ENCODE measurements at places on chromosomes 6 and 20.
A peak's percentile ranks its signal among the peaks of the same experiment; 100 is the strongest.

- DNase-seq: peak; percentile 80
Observed at GRCh38 chr20:53869466-53870258, 200.7 kb downstream of the BCAS1 start.

DNA sequence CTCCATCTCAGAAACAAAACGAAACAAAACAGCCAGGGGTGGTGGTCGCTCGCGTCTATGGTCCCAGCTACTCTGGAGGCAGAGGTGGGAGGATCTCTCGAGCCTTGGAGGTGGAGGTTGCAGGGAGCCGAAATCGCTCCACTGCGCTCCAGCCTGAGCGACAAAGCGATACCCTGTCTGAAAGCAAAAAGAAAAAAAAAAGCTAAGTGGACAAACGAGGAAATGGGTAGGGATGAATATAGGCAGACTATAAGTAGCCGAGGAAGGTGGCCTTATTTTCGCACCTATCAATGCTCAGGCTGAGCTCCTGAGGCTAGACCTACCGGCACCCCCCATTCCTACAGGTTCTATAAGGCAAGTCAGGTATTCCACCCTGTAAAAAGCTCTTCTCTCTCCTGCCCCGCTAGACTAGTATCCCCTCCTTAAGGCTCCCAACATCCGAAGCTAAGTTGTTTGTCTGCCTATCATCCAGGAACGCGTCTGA is 650 bp upstream of the CASP8AP2 start:
- peak; percentile 48 for DNase-seq

- no peak for DNase-seq
Observed at GRCh38 chr20:51727872-51728271, 40.3 kb downstream of the ATP9A start.

DNA sequence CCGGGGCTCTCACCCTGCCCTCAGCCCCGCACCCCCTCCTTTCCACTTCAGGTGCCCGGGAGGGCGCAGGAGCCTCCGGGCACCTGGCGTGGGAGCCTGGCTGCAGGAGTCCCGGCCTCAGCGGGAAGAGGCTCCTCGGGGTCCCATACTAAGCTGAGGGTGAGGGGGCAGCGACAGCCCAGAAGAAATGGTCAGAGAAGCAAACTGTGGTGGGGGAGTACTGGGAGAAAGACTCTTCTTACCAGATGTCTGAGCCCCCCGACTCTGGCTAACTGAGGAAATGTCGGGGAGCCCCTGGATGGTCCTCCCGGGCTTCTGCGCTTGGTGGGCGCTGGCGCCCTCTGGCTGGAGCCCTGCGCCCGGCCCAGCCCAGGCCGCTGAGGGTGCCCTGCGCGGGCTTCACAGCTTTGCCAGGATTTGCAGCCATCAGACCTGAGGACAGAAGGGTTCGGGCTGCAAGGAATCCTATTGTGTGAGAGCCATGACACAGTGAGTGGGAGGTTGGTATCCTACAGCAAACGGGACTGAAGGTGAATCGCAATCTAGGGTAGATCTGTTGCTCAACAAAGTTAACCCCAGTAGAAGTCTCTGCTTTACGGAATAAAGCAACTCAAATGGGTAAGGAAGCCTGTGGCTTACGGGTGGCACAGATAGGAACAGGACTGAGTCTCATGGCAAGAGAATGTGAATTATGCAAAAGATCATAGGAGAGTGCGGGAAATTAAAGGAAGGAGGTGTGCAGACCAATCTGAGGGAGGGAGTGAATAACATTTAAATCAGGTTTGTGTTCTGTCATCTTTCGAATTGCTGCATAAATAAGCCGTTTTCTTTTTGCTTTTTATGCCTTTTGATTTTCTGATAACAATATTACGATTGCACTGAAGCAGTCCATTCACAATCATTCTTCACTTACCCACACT is 639 bp upstream of the RCAN2 start:
- DNase-seq: peak; percentile 16

DNA sequence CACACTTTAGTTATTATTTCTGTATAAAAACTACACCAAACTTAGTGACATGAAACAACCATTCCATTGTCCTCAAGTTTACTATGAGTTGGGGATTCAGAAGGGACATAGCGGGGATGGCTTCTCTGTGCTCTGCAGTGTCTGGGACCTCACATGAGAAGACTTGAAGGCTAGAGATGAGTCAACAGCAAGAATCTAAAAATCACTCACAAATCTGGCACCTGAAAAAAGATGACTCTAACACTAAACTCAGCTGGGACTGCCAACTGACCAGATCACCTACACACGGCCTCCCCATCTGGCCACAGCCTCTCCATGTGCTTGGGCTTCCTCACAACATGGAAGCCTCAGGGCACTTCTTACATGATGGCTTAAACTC is 63.0 kb upstream of the EYA2 start:
- DNase-seq: no peak

DNA sequence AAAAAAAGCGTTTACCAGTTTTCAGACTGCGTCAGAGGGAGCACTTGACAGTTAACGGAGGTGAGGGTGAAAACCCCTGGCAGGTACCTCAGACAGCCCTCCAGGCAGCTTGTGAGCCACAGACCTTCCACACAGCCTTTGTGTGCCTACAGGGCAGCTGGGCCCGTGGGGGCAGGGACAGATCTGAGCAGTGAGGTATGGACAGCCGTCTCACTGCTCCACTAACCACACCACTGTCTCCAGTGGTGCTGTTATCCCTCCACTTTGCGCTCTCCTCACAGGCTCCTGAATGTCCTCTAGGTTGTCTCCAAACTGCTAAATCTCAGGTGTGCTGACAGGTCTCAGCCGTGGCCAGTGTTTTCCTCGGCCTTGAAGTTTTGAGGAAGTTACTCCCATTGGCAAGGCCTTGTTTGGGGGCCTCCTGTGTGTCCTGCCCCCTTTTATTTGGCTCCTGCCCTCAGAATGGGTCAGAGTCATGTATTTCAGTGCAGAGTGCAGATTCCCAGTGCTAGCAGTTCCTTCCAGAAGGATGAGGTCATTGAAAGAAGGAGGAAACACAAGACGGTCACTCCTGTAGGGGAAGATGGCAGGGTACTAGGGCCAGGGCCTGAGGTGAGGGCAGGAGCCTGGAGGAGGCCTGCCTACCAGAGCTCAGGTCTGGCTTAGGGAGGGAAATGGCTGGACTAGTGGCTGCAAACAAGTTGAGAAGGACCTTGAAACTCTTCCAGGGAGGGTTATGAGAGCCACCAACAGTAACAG is 11.8 kb downstream of the GFRA4 start:
- no peak for DNase-seq

DNA sequence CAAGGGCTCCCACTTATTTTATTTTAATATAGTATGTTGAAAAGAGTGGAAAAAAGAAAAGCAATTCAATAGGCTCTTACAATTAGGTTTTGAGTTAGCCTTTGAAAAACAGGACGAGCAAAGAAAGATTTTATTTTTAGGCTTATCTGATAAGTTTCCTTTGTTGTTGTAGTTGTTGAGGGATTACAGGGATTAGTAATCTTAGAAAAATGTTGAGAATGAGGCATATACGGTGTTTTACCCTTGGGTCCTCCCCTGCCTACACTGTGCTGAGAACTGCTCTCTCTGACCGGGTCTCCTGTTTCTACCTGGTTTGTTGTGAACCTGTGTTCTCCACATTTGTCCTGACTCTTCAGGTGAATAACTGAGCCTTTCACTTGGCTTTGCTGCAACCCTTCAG is 16.7 kb downstream of the TRAPPC3L start:
- DNase-seq: no peak

DNA sequence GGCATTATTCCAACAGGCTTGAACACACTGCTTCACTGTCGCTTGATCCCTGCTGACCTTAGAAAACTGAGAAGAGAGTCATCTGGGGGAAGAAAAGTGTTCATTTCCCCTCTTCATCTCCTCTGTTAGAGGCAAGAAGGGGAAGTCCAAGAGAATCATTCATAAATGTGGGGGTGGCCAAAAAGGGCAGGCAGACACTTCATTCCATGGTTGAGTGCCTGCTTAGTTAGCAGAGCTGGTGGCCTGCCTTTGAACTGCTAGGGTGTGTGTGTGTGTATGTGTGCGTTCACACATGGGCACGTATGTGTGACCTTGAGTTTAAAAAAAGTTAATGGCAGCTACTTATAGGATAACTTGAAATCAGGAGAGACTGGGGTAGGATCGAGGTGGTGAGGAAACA is 39.4 kb upstream of the RFPL4B start:
- DNase-seq: peak; percentile 54

- DNase-seq: peak; percentile 25
Observed at GRCh38 chr6:15623276-15624116, 39.3 kb downstream of the DTNBP1 start.

DNA sequence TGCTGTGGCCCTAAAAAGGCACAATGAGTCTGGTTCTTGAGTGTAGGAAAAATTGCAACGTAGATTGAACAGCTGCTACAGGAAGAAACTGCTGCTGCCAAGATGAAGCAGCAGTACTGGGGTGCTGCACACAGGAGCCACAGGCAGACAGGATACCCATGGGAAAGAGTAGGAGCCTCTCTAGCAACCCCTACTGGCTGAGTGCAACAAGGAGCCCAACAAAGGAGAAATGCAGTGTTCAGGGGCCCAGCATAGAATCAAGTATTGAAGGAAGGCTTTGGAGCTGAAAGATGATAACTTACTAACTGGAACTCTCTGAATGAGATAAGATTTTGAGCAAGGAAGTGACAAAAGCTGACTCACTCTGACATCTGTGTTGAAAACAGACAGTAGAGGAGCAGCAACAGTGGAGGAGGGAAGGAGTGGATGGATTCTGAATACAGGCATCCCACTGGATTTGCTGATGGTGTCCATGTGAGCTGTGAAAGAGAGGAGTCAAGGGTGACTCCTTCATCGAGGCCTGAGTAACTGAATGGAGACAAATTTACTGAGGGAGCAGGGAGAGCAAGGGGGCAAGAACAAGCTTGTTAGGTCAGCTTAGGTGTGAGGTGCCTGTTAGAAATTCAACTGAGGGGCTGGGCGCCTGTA is 534.7 kb upstream of the JARID2 start:
- peak; percentile 50 for DNase-seq

DNA sequence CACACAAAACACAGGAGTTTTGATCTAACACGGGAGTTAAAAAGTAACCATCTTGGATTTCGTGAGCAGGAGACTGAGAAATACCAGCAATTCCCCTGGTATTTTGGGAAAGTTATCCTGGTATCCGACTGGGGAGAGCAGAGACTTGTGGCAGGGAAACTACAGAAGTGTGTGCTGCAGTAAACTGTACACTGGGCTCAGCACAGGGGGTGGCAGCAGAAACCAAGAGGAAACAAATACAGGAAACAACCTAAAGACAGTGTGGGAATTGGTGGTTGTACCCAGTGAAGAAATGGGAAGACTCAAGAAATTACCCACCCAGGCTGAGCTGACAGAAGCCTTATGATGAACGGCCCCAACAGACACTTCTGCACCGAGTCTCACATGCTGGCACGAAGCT is 109.8 kb downstream of the CHD6 start:
- no peak for DNase-seq

GRCh38 chr6:108323710-108324466 is 29.0 kb downstream of the AFG1L start:
- no peak for DNase-seq

DNA sequence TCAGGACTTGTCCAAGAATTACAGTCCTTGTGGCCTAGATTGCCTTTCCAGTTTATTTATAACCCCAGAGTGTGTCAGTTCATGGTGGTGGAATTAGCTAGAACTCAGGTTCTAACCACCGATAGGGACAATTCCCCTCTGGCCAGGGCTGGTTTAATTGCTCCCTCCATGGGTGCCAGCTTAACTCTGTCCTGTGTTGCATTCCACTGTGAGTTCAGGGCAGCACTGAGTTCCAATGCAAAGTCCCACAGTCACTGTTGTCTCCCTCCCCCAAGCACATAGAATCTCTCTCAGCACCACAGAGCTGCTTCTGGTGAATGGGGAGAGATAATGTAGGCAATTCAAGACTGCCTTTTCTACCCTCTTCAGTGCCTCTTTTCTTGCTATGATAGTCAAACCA is 82.5 kb upstream of the TNFRSF21 start:
- DNase-seq: no peak

GRCh38 chr20:18360635-18361034 is 72.3 kb downstream of the ZNF133 start:
- DNase-seq: no peak

- no peak for DNase-seq
Observed at GRCh38 chr6:168411793-168412192, 29.2 kb upstream of the SMOC2 start.

- DNase-seq: no peak
Observed at GRCh38 chr6:25253351-25253750, 25.8 kb upstream of the CARMIL1 start.

- no peak for DNase-seq
Observed at GRCh38 chr20:49338061-49338460, 60.2 kb upstream of the ZNFX1 start.

- peak; percentile 81 for DNase-seq
Observed at GRCh38 chr20:54067606-54068174, 2.7 kb downstream of the BCAS1 start.
